ENCODE measurements at places on chromosomes 7 and 10.

- no peak for DNase-seq
Observed at GRCh38 chr10:67086327-67087134, 160.7 kb downstream of the LRRTM3 start.

DNA sequence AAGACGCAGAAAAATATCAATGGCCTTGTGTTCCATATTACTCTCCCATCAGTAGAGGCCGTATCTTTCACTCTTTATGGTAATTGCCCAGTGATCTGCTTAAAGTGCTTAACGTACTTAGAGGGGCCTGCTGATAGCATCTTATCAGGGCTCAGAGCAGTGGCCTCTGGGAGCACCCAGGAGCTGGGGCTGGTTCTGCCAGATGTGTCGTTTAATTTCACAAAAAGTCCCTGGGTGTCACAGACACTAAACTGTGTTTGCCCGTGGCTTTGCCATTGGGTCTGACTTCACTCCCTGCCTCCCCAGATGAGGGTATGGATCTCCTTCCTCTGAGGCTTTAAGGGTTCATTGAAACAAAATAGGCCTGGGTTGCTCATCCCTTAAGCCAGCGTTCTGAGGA is 435.3 kb downstream of the GATA3 start:
- DNase-seq: no peak

DNA sequence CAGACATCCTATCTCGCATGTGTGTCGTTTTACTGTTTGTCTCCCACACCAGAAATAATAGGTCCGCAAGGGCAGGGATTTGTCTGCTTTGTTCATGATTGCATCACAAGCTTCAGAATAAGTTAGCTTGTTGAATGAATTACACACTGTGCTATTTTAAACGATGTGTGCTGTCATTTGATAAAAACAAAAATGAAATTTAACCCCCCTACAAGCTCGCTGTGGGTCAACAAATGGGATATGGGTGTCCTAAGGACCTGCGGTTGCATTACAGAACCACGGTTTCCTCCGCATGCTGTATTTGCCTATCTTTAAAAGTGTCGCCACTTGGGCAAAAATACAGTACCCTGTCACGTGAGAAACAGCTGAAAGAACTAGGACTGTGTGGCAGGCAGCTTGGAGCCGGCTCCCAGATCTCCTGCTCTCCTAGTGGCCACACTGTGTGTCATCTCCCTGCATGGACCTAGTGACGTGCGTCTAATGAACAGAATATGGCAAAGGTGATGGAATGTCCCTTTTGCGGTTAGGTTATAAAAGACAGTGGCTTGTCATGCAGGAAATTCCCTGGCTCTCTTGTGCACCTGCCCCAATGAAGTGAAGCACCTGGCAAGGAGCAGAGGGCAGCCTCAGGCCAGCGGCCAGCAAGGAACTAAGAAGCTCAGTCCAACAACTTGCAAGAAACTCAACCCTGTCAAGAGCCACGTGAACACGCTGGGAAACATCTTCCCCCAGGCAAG is 32.9 kb upstream of the CRYGN start:
- no peak for DNase-seq

DNA sequence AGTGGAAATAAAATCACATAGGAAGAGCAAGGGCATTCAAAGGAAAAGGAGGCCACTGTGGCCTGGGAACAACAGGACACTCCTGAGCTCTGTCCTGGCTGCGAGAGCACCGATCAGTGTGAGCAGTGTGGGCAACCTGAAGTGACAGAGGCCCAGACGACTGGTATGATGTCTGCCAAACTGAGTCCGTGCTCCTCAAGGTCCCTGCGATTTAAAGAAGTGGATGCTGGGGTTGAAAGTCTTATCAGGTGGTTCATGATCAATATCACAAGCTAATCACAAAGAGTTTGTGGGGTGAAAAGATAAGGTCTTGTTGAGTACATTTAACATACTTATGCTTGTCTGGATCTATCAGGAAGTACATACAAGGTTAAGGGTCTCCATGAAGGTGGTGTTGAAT is 176.5 kb downstream of the ZNF438 start:
- no peak for DNase-seq

DNA sequence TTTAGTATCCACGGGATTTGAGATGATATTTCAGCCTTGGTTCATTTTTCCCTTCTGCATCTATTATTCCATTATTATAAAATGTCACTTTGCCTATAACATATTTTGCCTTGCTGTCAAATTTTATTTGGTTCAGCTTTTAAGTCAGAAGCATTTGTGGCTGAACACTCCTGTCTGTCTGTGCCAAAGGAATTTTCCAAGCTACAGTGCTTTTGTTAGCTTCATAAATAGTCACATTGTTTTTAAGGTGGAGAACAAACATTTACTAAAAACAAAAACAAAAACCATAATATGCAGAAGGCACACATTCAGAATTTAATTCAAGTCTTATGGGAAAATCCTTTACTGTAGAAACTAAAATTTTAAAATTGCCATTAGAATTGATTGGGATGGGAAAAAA is 33.8 kb upstream of the ELMO1 start:
- DNase-seq: no peak

GRCh38 chr10:34702093-34702937 is 112.8 kb downstream of the PARD3 start:
- no peak for DNase-seq

GRCh38 chr10:124231168-124232155 is 138.1 kb upstream of the CHST15 start:
- DNase-seq: no peak

GRCh38 chr7:106225856-106226255 is 58.9 kb downstream of the NAMPT start:
- no peak for DNase-seq

DNA sequence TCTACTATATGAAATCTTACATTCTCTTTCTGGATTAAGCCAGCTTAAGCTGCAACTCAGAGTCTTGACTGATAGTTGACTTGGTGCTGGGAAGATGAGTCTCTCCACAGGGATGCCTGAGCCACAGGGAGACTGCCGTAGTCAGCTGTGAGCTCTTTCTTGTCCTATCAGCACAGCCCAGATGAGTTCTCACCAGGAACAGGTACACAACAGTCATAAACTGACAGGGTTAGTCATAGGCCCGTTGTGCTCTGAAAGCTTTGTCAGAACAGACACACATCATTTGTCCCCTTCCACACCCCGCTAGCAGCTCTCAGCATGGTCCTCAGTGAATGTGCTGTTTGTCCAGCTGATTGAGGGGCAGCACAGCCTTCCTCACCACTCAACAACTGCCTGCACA is 221.6 kb downstream of the RPS24 start:
- no peak for DNase-seq

DNA sequence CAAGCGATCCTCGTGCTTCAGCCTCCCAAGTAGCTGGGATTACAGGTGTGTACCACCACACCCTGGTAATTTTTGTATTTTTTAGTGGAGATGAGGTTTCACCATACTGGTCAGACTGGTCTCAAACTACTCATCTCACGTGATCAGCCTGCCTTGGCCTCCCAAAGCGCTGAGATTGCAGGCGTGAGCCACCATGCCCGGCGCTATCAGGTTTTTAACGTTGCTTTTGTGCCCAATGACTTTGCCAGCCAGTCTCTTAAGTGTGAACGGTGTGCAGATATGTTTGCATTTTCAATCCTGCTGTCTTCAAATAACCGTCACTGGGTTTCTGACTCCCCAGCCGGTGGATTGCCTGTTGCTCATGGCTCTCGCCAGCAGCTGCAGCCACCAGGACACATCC is 201.8 kb upstream of the PPP2R2D start:
- DNase-seq: no peak

DNA sequence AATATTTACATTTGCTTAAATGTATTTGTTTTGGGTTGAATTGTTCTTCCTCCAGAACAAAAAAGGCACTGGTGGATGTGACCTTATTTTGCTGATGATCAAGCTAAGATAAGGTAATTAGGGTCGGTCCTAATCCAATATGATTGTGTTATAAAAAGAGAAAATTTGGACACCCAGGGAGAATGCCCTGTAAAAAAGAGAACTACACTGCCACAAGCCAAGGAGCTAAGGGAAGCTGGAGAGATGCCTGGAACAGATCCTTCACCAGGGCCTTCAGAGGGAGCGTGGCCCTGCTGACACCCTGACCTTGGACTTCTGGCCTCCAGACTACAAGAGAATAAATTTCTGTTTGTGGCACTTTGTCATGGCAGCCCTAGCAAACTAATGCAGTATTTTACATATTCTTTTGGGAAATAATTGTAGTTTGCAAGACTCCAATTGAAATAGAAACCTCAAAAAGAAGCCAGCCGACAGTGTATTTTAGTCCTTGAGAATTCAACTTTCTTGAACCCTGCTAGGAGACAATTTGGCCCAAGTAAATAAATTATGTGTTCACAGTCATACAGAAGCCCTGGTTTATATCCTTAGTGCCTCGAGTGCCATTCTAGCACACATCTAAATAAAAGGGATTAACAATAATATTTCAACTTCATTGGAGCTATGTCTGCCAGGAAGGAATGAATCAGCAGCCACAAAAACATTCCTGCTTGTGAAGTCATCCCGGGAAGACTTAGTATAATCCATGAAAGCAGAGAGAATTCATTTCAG is 164.6 kb downstream of the PKD1L1 start:
- peak; percentile 49 for DNase-seq

GRCh38 chr7:29453021-29453420 is 110.6 kb upstream of the PRR15 start:
- no peak for DNase-seq

DNA sequence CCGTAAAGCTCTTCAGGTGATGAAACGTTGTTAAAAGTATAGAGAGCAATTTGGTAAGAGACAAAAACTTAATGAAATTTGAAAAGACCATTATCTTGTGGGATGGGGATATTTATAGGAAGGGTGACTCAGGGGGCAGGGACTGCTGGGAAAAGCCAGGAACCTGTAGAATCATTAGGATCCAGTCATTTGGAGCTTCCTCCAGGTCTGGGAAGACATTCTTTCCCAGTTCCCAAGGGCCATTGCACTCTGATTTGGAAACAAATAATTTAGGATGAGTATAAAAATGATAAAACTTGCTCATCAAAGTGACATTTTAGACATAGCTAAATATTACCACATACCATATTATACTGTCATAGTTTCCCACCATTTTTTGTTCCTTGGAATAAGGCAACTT is 143.9 kb downstream of the PFKFB3 start:
- DNase-seq: no peak

DNA sequence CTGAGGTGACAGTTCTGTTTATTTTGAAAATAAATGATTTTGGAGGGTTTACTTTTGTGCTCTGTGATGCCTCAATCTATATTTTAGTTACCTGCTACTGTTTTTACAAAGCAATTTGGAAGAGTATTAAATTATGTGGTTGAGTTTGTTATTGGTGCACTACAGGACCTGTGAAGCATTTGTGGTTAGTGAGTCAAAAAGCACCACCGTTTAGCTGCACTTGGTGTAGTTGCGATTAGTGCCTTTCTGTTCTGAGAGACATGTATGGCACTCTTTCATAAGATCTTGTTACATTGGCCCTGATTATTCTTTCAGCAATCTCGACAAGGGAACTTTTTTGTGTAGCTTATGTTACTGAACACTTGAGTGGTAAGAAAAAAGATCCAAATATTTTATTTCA is 132.2 kb downstream of the BBS9 start:
- DNase-seq: no peak

GRCh38 chr7:121605317-121605680 is 209.2 kb upstream of the FAM3C start:
- no peak for DNase-seq

DNA sequence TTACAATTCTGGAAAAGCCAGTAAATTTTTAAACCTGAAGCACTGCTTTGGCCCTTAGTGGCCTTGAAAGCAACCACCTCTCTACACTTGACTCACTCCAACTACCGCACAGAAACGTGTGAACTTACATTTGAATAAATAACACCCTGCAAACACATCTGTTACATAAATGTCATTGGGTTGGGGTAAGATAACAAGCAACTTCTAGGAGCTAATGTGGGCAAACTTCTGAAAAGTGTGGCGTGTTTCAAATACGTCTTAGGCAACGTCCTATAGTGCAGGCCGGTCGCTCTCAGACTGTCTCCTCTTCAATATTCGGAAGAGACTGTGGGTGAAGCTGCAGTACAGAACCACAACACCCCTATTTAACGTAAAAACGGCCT is 474 bp downstream of the ORC5 start:
- no peak for DNase-seq

GRCh38 chr10:51498424-51498823 is 201.0 kb downstream of the CSTF2T start:
- no peak for DNase-seq

- no peak for DNase-seq
Observed at GRCh38 chr10:32105782-32106382, 49.7 kb upstream of the KIF5B start.

GRCh38 chr7:22700559-22701002 is 26.4 kb upstream of the IL6 start:
- DNase-seq: no peak

GRCh38 chr7:5476001-5476400 is 52.4 kb upstream of the TNRC18 start:
- no peak for DNase-seq

- DNase-seq: peak; percentile 89
Observed at GRCh38 chr7:94375691-94376090, 19.0 kb upstream of the COL1A2 start.

- DNase-seq: no peak
Observed at GRCh38 chr7:88775838-88776237, 16.3 kb downstream of the ZNF804B start.

- no peak for DNase-seq
Observed at GRCh38 chr10:124990671-124991625, 49.0 kb downstream of the ZRANB1 start.

DNA sequence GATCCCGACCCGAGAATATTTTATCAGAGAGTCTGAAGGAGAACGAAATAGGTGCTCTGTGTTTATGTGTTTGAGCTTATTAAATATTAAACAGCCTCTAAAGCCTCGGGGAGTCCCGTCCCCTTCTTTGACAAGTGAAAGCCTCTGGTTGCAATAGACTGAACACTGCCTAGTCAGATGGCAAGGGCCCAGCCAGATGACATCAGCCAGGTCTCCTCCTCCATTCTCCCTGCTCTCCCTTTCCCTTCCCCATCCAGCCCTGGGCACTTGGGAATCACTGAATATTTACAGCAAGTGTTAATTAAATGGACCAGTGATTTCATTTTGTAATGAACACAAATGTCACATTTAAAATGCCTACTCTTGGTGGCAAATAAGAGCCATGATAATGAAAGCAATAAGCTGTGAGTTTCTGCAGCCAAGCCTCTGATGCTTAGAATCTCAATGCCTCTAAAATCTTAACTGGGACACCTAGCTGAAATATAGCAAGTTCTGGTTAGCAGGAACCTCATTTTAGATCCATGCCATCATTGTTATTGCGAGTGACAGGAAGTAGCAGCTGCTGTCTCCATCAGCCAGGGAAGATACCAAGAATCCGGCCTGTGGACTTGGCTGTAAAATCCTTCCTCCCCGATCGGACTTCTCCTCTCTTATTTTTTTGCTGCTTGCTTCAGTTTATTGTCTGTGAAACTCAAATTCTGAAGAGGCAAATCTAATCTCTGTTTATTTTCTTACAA is 202.1 kb downstream of the PRPF18 start:
- DNase-seq: no peak

GRCh38 chr7:732094-732541 is 5.0 kb upstream of the PRKAR1B start:
- DNase-seq: no peak

- no peak for DNase-seq
Observed at GRCh38 chr7:162632-163297, 29.6 kb upstream of the FAM20C start.

All from smooth muscle cell of the brain vasculature (primary cell).